ENCODE measurements at places on chromosomes 6 and 20. TPM values are rescaled to one million over a fixed set of nuclear protein-coding genes. Genes with fewer than 3 reads are reported as not detected.

The CST3 gene
- 353 TPM for total RNA-seq

The CALHM5 gene
- total RNA-seq = 0.04 TPM

The MTRF1L gene
- 8.5 TPM for total RNA-seq

The TP53TG5 gene
- total RNA-seq = not detected

The KCNQ5 gene
- 1.9 TPM for total RNA-seq

The PPIL1 gene
- total RNA-seq = 46.6 TPM

The WFDC10B gene
- not detected for total RNA-seq

The RIPOR3 gene
- not detected for total RNA-seq

The ROS1 gene
- total RNA-seq = 0.30 TPM

The MAK gene
- total RNA-seq = 0.04 TPM

The PXMP4 gene
- 2.4 TPM for total RNA-seq

The MLN gene
- not detected for total RNA-seq

The NT5E gene
- 108 TPM for total RNA-seq

The ASIP gene
- not detected for total RNA-seq

The DDAH2 gene
- 16.1 TPM for total RNA-seq

The SLC22A16 gene
- total RNA-seq = not detected

The GATA5 gene
- not detected for total RNA-seq

The HNF4A gene
- not detected for total RNA-seq

The BPI gene
- not detected for total RNA-seq

The BPIFA3 gene
- total RNA-seq = not detected

The RNF39 gene
- 7.2 TPM for total RNA-seq

The CTSA gene
- 22.9 TPM for total RNA-seq

The SLC17A3 gene
- total RNA-seq = not detected

The IER3 gene
- total RNA-seq = 821 TPM

The PHF20 gene
- 21.2 TPM for total RNA-seq

The TEAD3 gene
- 11.7 TPM for total RNA-seq

The FAM83B gene
- 44.0 TPM for total RNA-seq

The DOK5 gene
- not detected for total RNA-seq

The MYBL2 gene
- total RNA-seq = 9.9 TPM

The TAAR1 gene
- total RNA-seq = not detected

The SLC22A1 gene
- total RNA-seq = not detected

The HLA-DPA1 gene
- 0.23 TPM for total RNA-seq

The THBD gene
- 30.9 TPM for total RNA-seq

Measured in hair follicular keratinocyte (primary cell).